ENCODE measurements at places on chromosomes 4 and X.

DNA sequence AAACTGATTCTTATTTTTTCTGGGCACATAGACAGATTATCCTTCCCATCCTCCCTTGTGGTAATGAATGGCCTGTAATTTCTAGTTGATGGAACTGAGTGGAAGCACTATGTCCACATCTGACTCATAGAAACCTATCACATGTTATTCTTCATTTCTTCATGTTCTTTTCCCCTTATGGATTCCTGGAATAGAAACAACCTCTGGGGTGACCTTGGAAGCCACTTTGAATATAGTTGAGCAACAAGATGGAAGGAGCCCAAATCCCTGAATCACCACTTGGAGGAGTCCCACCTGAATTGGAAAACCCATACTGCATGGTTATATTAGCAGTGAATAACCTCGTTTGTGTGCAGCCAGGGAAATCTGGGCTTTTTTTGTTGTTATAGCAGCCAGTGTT, 137.8 kb downstream of the MID1IP1 start:
- DNase-seq: no peak

DNA sequence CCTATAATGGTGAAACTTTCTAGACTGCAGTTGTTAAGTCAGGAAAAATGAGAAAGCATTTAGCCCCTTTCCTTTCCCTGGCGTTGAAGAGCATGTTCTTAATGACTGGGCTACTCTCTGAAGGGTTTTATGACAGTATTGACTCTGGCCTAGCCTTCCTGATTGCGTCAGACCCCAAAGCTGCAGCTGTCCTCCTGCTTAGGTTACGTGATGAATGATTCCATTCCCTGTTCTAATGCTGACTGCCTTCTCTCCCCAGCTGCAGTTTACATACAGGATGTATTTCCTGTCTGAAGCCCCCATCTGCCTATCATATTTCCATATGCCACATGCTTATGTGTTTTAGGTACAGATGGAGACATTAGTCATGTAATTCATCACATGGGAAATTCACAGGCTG, 105.8 kb upstream of the EGFL6 start:
- no peak for DNase-seq

GRCh38 chrX:140034916-140035315, 69.6 kb upstream of the CXorf66 start:
- DNase-seq: no peak

- DNase-seq: no peak
These were observed 37.9 kb downstream of the RAP2C start for GRCh38 chrX:132181364-132181763.

DNA sequence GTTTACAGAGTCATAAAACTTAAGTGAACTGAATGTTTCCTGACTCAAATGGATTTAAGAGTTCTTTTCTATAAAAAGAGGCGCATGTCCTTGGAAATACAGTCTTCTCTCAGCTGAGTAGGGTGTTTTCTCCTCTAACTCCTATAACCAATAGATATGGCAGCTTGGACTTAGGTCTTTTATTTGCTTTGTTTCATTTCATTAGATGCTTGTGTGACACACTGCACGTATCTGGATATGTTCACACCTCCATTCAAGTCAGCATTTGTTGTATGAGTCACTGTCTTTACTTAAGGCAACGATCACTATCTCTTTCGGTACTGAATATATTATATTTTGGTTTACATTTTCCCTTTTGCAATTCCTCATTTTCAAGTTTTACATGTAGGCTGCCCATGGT, 136.6 kb downstream of the ARSF start:
- no peak for DNase-seq

- DNase-seq: no peak
These were observed 584.4 kb upstream of the AADAT start for GRCh38 chr4:170674176-170674575.

GRCh38 chr4:111204797-111205196, 581.9 kb upstream of the PITX2 start:
- DNase-seq: no peak

DNA sequence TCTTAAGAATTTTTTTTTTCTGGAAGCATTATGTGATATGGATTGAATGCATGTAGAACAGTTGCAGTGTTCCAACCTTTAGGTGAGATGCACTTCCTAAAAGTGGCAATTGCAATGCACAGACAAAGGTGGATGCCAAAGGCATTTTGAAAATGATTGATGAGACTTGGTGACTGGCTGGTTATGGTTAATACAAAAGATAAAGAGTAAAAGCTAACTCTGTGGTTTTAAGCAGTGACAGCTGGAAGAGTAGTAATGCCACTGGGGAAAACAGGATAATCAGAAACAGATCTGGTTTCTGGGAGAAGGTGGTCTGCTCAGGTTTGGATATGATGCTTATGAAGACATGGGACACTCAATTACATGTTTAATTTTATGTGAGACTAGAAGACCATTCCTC, 345.6 kb downstream of the RPA4 start:
- DNase-seq: no peak

DNA sequence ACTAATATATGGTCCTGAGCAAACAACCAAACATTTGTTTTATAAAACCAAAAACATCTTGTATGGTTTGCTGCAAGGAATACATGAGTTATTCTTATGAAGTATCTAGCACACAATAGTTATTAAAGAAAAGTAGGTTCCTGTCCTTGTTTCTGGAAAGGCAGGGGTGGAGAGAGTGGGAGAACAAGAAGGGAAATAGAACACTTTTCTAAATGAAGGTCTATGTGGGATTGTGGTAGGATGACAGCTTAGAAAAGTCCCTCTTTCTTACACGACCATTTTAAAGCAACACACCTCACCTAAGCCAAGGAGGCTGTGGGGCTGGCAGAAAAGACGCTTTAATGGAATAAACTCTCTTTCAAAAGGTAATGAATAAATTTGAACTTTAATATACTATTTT, 164.6 kb downstream of the ARAP2 start:
- DNase-seq: no peak

- DNase-seq: no peak
These were observed 19.9 kb upstream of the C4orf51 start for GRCh38 chr4:145660064-145660463.

- DNase-seq: no peak
These were observed 623.8 kb upstream of the DIPK2B start for GRCh38 chrX:45824471-45824870.

GRCh38 chrX:53939127-53939526, 105.1 kb downstream of the PHF8 start:
- DNase-seq: peak; percentile 35

DNA sequence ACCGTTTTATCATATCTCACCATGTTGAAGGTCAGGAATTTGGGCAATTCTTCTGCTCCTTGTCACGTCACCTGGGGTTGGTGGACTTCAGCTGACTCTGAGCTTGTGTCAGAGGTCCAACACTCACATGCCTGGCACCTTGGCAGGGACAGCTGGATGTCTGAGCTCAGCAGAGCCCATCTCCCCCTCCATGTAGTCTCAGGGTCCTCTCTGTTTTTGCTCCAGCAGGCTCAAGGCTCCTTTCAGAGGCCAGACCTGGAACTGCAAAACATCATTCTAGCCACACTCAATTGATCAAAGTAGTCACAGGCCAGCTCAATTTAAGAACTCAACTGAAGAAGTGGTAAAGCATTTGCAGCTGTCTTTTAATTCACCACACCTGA, 45.4 kb downstream of the EDNRA start:
- DNase-seq: no peak

GRCh38 chrX:97252111-97252510, 368.4 kb downstream of the RPA4 start:
- DNase-seq: no peak

DNA sequence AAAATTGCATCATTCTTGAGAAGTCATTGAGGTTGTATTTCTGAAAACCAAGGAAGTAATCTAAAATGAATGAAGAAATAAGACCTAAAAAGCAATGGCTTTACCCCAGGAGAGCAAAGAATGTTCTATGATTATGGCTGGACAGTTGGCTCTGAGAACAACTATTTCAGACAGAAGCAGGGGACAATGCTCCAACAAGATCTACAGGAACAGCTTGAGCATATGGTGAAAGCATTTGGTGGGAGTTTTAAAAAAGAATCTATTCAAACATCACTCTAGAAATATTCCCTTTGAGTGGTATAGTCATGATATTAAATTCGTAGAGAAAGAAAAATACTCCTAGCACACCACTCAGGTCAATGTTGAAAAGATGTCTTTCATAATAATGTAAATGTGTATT, 26.7 kb downstream of the DYNLT3 start:
- DNase-seq: no peak

- no peak for DNase-seq
These were observed 557.0 kb downstream of the SPRY1 start for GRCh38 chr4:123953566-123953965.

GRCh38 chr4:94349193-94349592, 6.6 kb upstream of the HPGDS start:
- DNase-seq: no peak

- DNase-seq: no peak
These were observed 496.8 kb downstream of the CENPC start for GRCh38 chr4:67048530-67048929.

- DNase-seq: no peak
These were observed 468 bp upstream of the SPIN2B start for GRCh38 chrX:57121816-57122215.

DNA sequence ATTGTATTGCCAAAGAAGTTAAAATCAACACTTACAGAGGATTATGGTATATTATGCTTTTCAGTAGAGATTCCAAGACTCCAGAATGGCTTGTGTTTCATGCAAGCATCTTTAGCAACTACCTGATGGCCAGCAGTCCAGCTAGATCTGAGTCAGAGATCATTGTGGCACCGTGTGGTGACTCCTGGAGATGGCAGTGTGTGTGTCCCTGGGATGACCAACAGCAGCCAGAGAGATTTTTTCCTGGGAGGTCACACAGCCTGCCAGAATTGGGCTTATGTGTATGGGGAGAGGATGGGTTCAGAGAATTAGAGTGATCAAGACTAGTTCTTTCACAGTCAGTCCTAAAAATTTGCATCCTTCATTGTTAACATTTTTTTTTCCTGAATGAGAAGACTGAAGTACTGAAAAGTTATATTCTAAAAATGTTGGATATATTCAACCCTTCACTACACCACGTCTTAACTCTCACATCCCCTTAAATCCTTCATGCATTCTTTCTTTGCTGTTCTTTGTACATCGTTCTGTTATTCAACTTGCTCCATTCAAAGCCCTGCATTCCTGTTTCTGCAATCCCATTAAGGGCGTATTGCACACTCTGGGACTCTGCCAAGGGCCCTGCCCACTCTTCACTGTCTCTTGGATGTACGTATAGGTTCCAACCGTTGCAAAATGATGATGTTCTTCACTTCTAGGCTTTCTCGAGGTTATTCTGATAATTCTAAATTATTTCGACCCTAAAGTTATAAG, 12.4 kb downstream of the TENM3 start:
- DNase-seq: no peak

DNA sequence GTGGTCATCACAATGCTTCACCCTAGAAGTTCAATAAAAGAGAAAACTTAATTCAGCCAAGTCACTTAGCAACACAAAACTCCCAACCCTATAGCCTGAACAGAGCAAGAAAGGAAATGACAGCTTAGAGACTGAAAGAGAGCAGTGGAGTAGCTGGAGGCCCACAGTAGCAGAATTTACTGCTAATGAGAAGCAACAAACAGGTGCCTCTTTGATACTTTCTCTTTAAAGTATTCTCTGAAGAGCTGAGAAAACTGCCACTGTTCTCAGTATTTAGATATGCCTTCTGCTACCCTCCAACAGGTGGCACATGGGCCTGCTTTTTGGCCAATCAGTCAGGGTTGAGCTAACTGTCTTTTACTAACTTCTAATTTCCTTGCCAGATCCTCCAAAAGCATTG, 240.0 kb downstream of the GPC3 start:
- DNase-seq: no peak

GRCh38 chrX:3076416-3076991, 35.2 kb downstream of the ARSF start:
- no peak for DNase-seq

GRCh38 chrX:150573106-150573505, 4.7 kb downstream of the MTM1 start:
- DNase-seq: no peak

DNA sequence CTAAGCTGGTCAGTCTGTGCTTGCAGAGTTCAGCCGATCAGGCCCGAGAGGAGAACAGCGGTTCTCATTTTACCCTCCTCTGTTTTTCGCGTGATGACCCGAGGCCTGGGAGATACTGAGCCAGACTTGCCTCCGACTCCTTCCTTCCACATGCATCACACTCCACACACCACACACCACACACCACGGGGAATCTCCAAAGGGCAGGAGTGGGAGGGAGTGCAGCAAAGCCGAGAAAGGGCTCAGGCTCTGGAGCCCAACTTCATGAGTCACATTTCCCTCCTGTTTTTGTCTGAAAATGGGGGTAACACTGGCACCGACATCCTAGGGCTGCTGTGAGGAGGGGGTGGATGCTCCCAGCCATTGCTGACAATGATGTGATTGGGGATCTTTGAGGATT, 38.9 kb downstream of the TKTL1 start:
- DNase-seq: no peak

DNA sequence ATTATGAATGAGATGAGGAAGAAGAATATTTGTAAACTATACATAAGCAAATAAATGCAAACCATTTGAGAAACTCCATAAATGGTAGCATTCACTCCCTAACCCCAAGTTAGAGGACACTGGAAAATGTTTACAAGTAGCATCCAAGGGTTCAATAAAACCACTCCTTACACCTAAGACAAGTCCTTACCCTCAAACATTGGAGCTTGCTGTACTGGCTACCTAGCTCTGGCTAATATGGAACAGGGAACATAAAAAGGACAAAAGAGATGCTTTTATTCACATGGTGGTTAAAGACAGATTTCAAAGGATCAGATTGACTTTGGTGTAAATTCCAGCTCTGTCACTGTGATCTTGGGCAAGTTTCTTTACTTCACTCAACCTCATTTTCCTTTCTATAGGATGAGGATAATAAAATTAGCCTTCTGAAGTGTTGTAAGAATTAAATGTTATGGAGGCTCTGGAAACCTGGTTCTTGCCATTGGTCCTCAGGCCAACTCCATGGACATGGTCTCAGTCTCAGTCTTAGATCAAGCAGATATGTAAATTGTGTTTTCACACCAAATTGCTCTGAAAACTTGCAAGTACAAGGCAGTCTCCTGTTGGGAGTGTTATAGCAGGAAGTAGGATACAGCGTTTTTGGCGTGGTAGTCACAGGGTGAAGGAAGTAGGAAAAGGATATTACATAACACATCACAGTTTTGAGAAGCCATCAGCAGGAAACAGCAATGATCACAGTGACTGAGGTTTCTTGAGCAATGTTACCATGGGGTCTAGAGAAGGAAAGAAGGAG, 3.3 kb downstream of the CXCL1 start:
- DNase-seq: no peak

- no peak for DNase-seq
These were observed 408.6 kb upstream of the PABPC4L start for GRCh38 chr4:134610172-134610571.

GRCh38 chrX:49067285-49068120, 6.3 kb downstream of the PRAF2 start:
- no peak for DNase-seq

- no peak for DNase-seq
These were observed 61.0 kb downstream of the CHRNA9 start for GRCh38 chr4:40395908-40396793.

DNA sequence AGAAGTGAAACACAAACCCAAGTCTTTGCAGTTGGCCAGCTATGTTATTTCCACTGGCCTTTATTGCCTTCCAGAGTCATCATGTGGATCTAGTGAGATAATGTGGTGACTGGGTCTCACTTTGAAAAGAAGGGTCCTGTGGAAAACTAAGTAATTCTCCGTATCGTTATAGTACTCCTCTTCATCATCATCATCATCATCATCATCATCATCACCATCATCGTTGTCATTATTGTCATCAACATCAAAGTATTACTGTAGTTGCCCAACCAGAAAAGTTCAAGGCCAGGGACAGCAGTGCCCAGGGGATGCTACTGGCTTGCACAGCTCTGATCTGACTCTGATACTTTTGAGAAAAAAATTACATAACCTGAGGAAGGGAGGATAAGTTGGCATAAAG, 295.6 kb upstream of the F9 start:
- no peak for DNase-seq

Measured in CMK (cell line).